ENCODE measurements at places on chromosomes 5 and 9. TPM values are rescaled to one million over a fixed set of nuclear protein-coding genes. Genes with fewer than 3 reads are reported as not detected.

GRCh38 chr5:78747055-78747454 is 98.5 kb upstream of the LHFPL2 start:
- H3K4me3 ChIP-seq, result no peak overlapping the region
- H3K36me3 ChIP-seq, result no peaks in the 10 kb centered on the region
- no peaks in the 10 kb centered on the region for H3K4me1 ChIP-seq
- H3K27me3 ChIP-seq, result no peaks in the 10 kb centered on the region
- no peak for DNase-seq

- H3K27ac ChIP-seq, result no peak overlapping the region
- no peaks in the 10 kb centered on the region for H3K36me3 ChIP-seq
- no peaks in the 10 kb centered on the region for H3K4me1 ChIP-seq
- DNase-seq, result no peak
- H3K4me3 ChIP-seq, result no peak overlapping the region
- no peaks in the 10 kb centered on the region for H3K27me3 ChIP-seq
Observed at GRCh38 chr5:147760086-147760875, 22.2 kb downstream of the JAKMIP2 start.

DNA sequence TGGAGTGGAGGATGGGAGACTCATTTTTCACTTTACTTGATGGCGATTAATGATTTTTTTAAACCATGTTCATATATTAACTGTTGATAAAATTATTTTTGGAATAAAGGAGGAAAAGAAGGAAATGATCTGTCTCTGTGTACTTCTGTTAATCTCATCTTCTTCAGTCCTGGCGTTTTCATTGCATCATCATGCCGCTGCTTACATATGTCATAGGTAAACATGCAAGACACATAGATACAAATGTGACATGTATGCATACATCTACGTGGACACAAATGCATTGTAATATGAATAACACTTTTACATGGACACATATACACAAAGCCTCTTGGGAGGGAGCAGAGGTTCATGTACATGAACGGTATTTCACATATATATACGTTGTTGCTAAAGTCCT is 10.0 kb downstream of the TMEM174 start:
- H3K4me3 ChIP-seq, result no peak overlapping the region
- no peaks in the 10 kb centered on the region for H3K36me3 ChIP-seq
- no peak for DNase-seq
- H3K27me3 ChIP-seq, result no peaks in the 10 kb centered on the region

DNA sequence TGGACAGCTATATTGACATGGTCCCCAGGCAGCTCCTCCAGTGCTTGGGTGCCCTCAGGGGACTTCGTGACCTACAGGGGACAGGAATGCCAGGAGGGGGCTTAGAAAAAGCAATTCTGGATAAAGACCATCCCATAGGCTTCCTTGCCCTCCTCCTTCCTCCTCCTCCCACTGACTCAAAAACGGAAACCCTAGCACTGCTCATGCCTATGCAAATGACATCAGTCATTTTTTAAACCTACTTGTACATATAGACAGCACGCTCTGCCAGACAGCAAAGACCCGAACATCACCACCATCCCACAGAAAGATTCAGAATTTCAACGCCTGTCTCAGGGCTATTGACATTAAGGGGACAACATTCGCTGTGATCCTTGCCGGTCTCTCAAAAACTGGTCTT is 11.0 kb downstream of the IGFBPL1 start:
- no peaks in the 10 kb centered on the region for H3K36me3 ChIP-seq
- H3K27ac ChIP-seq, result no peak overlapping the region
- no peaks in the 10 kb centered on the region for H3K4me1 ChIP-seq
- no peak overlapping the region for H3K4me3 ChIP-seq

F12 gene
- total RNA-seq, result not detected

Data from naive thymus-derived CD4-positive, alpha-beta T cell (primary cell).